ENCODE measurements at places on chromosomes 4 and X.
A peak's percentile ranks its signal among the peaks of the same experiment; 100 is the strongest.

GRCh38 chr4:56723201-56723605, 42.1 kb upstream of the HOPX start:
- no peak for DNase-seq

GRCh38 chrX:151151665-151152267, 24.6 kb upstream of the GPR50 start:
- DNase-seq = peak; percentile 6

DNA sequence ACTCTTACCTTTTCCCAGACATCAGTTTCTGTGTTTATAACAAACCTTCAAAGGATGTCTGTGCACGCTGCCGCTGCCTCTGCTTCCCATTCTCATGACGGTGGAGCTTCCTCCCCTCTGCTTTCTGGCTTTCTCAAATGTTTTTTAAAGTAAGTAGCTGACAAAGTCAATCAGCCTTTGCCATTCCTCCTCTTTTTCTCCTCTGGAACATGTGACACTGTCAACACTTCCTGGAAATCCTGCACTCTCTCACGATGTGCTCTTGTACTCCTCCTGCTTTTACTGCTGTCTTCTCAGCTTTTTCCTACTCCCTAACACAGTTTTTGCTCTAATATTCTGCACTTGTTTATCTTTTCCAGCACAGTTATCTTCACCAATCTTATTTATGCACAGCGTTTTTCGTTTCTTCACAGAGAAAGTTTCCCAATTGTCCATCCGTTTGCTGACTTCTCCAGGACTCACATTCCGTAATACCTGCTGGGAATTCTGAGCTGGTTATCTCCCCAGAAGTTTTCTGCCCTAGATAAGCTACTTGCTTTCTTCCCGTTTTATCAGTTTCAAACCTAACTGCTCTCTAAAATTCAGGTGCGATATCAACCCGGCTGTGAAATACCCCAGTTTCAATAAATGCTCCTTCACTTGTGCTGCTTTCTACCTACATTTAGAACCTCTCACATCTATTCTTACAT, 465.6 kb upstream of the AGA start:
- no peak for DNase-seq

DNA sequence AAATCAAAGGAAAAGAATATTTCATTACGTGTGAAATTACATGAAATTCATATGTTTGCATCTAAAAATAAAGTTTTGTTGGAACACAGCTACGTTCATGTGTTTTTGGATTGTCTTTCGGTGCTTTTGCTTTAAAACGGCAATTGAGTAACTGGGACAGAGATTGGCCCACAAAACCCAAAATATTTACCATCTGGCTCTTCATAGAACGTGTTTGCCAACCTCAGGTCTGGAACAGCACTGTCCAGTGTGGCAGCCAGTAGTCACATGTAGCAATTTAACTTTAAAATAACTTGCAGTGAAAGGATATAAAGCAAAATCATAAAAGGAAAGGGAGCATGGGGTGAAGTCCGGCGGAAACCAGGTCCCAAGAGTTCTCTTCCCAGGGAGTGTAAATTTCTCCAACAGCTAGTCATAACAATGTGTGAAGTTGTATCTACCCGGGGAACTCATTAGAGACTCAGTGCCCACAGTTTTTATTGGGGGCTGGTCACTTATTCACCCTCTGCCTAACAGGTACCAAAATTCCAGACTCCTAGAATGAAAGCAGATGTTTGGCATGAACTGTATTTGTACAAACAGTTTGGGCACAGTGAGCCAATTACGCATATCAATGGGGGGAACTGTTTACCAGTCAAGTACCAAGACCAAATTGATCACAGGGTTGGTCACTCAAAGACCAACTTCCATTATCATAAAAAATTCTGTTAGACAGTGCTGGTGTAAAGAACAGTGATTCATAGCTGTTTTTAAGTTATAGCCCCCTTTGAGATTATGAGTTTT, 10.3 kb downstream of the OCIAD1 start:
- no peak for DNase-seq

GRCh38 chr4:183591301-183591700, 67.7 kb downstream of the RWDD4 start:
- no peak for DNase-seq

DNA sequence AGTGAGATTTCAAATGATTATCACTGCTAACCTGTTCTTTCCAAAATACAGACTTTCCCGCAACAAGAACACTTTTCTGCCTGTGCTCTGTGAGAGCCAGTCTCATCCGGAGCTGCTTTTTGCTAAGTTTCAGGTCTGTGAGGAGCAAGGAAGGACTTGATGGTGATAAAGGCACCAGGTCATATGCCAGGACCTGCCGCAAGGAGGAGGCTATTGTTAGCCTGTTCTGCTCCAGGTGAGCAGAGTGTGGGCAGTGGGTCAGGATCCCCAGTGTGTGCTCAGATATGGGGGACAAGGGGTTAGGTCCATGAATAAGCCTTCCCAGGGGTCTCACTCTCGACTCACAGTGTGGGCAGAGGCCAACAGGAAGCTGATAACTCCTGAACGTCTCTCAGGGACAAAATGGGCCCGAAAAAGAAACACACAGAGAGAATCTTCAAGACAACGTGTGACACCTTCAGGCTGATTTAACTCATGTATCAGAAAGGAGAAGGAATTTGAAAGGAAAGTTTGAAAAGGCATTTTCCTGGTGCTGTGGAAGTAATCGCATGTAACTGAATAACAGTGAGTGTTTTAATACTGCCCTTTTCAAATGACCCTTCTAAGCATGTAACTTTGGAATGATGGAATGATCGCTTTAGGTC, 57.7 kb upstream of the PDLIM3 start:
- no peak for DNase-seq

DNA sequence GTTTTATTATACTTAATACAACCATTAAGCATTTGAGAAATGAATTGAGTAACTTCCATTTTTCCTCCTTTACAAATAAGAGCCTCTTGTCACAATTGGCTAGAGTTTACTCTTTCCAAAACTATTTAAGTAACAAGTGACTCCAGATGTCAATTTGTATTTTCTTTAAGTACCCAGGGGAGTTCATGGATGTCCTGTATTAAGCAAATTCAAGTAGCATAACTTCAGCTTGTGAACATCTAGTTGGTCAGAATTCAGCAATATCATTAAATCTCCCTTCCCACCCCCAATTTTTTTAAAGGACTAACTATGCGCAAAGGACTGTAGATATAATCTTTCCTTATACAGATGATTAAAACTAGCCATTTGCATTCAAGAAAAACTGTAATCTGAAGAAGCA, 1.4 kb upstream of the ADGRL3 start:
- DNase-seq = no peak

GRCh38 chrX:41293269-41293668, 40.7 kb upstream of the DDX3X start:
- no peak for DNase-seq

Measured in GM04503 (cell line).